Caudate nucleus (tissue), 63 donors: ENCODE measurements at places on chromosomes 16 and 17.

DNA sequence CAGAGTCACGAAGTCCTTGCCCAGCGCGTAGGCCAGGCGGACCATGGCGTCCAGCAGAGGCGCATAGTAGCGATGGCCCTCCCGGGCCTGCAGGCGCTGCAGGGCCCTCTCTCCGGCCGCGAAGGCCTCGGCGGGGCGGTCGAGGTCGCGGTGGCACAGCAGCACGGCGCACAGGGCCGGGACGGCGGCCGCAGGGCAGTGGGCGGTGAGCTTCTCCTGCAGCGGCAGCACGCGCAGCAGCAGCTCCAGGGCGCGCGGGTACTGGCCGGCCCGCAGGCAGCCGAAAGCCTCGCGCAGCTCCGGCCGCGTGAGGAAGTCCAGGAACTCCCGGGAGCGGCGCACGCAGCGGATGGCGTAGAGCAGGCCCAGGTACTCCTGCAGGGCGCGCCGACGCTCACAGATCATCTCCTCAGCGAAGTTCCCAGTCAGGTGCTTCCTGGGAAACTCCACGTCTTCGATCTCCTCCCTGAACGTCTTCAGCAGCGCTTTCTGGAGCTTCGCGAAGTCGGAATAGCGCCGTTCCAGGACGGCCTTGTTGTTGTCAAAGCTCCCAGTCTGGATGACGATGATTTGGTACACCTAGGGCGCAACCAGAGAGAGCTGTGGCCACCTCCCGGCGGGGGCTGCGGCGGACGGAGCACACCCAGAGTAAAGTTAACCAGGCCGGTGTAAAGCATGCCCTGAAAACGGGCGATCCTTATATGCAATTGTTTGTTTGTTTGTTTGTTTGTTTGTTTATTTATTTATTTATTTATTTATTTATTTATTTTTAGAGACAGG lies 7.4 kb downstream of the SNX20 start:
- no peak for DNase-seq

GRCh38 chr16:55478827-55479429 lies at the start of gene MMP2:
Gene MMP2 (plus strand): TSS chr16:55479198. CDS start chr16:55479480, 282 bp downstream.
- DNase-seq = no peak

GRCh38 chr17:7889166-7889955 lies 772 bp downstream of the CHD3 start:
- DNase-seq = peak; percentile 88

DNA sequence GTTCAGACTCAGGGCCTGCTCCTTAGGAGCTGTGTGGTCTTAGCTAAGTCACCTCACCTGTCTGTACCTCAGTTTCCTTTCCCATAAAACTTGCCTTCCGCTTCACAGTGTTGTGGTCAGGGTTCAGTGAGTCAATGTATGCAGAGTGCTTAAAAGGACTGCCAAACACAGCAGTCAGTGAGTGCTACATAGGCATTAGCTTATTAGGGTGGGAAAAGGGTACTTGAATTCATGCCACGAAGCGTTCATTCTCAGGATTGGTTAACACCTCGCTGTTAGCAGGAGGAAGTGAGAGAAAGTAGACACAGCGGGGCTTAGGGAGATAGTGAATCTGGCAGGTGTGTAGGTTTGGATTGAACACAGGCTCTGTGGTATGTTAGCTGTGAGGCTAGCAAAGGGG lies 155.2 kb downstream of the SHISA9 start:
- DNase-seq = no peak
